ENCODE measurements at places on chromosomes 5 and 9. TPM values are rescaled to one million over a fixed set of nuclear protein-coding genes. Genes with fewer than 3 reads are reported as not detected.

GRCh38 chr5:27773166-27773565, 734.8 kb upstream of the CDH9 start:
- DNase-seq = no peak

DNA sequence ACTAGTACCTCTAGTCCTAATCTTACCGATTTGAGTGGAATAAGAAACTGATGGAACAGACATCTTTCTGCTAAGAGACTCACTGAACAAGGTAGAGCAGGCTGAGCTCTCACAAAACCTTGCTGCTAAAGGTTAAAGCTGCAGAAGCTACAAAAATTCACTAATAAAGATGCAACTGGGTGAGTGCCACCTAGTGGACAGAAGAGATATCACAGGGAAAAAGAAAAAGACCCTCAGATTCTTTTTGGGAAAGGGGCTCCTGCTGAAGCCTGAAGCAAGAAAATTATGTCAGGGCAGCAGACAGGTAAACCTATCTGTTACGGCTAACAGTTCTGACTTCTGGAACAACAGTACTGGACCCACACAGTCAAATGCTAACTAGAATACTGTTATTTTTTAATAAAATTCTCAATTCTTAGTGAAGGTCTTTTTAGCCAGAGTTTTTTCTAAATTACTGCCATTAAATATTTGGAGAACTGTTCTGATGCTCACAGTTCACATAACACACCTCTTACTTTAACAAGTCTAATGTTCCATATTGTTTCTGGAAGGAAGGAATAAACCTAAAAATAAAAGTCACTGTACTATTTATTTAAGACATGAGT, 51.2 kb downstream of the DIAPH1 start:
- DNase-seq = no peak

- DNase-seq = no peak
Measured at GRCh38 chr9:114787781-114788498, 17.9 kb downstream of the TNFSF15 start.

- no peak for DNase-seq
Measured at GRCh38 chr5:67934976-67935375, 280.6 kb upstream of the PIK3R1 start.

The DMGDH gene
- total RNA-seq = 1.7 TPM

The GDA gene
- total RNA-seq = not detected

Data from esophagus squamous epithelium (tissue), 5 donors.